Activated T-cell treated with anti-CD3 and anti-CD28 coated beads, Interleukin-2, amount 50 U/mL, for 4 hours (primary cell): ENCODE measurements at places on chromosomes 11 and 22. TPM values are rescaled to one million over a fixed set of nuclear protein-coding genes. Genes with fewer than 3 reads are reported as not detected.

DNA sequence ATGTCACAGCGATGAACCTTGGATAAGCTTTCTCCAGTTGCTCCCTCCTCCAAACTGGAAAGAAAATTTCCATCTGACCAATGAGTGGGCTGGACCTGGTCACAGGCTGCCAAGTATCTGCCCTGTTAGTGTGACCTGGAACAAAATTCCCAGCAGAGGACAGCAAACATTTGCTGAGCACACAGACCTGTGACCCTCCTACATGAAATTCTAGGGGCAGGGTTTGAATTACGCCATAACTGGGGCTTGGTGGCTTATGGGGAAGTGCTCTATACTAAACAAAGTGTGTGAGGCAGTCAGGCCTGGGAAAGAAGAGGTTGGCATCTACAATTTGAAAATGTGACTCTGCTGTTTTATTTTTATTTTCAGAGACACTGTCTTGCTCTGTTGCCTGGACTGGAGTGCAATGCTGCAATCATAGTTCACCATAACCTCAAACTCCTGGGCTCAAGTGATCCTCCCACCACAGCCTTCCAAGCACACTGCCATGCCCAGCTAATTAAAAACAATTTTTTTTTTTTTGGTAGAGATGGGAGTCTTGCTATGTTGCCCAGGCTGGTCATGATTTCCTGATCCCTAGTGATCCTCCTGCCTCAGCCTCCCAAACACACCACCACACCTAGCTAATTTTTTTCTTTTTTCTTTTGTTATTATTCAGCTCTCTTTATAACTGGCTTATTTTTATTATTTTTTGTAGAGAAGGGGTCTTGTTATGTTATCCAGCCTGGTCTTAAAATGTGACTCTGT lies 13.6 kb upstream of the XBP1 start:
- no peak for DNase-seq

GRCh38 chr11:113831314-113831713 lies 44.1 kb downstream of the USP28 start:
- DNase-seq, result no peak

GRCh38 chr11:1203505-1204271 lies 19.2 kb upstream of the MUC5B start:
- peak; percentile 4 for DNase-seq

GRCh38 chr11:125319649-125320048 lies 155.1 kb downstream of the PKNOX2 start:
- no peak for DNase-seq

- DNase-seq, result no peak
Observed at GRCh38 chr11:66880496-66881450, 23.9 kb downstream of the LRFN4 start.

DNA sequence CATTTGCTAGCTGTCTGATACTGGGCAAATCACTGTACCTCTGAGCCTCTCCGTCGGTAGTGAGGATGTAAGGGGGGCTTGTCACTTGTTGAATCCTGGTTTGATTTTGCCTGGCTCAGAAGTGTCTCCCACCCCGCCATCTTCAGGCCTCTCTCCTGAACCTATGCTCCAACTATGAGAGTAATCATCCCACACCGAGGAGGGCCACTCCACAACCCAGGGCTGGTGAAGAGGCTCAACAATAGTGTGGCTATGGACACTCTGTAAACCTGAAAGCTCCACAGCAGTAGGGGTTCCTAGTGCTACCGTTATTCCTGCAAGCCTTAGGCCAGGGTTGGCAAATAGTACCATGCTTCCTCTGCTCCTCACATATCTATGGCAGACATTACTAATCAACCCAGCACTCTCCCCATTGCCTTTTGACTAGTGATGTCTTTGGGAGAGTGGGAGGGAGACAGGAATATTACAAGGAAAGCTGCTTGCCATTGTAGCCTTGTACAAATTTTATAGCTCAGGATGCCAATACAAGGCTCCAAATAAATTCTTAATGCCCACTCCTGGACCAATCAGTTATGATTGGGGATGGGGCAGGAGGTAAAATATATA lies 134.0 kb upstream of the TEAD1 start:
- DNase-seq, result no peak

GRCh38 chr11:114109206-114110090 lies 49.9 kb downstream of the ZBTB16 start:
- no peak for DNase-seq

DNA sequence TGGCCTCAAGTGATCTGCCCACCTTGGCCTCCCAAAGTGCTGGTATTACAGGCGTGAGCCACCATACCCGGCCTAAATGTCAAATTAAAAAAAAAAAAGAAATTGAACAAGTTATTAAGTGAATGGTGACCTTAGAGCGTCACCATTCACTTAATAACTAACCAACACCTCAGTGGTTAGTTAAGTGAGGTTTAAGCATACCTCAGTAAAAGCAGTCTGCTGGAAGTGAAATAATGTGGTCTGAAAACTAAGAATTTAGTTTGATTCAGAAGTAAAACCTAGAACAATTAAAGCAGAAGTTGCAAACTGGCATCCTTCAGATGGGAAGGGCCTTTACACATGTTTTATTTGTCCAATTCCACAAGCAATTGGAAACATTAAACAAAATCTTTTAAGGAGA lies 71.5 kb downstream of the FCHSD2 start:
- DNase-seq, result no peak

Gene GLYATL1
- not detected for total RNA-seq

Gene SLC35F2
- total RNA-seq, result 46.3 TPM

Gene MUC6
- 0.30 TPM for total RNA-seq

Gene APOL5
- total RNA-seq, result not detected
